Stimulated activated CD8-positive, alpha-beta memory T cell treated with anti-CD3 and anti-CD28 coated beads, Interleukin-7, amount 100 ng/mL, for 1 hour (primary cell): ENCODE measurements at places on chromosomes 3 and 15.
A peak's percentile ranks its signal among the peaks of the same experiment; 100 is the strongest.

DNA sequence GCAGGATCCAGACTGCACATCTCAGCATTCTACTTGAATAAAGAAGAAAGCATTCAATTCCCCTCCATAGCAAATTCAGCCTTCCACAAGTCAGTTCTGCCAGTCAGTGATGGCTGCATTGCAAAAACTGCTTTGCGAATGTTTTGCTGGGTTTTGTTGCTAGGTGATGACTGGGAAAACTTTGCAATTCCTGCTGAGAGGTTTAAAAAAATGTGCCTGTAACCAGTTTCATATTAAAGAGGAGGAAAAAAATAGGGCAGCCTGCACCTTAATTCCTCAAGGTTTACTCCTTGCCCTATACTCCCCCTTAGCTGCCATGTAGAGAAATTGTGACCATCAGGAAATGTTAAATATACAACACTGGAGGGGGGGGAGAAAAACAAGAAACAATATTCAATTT is 225.6 kb upstream of the ATP11B start:
- DNase-seq, result no peak

- DNase-seq, result no peak
Observed at GRCh38 chr3:32237670-32238452, 619 bp upstream of the CMTM8 start.

GRCh38 chr3:25784971-25785370 is 1.7 kb upstream of the NGLY1 start:
- no peak for DNase-seq

DNA sequence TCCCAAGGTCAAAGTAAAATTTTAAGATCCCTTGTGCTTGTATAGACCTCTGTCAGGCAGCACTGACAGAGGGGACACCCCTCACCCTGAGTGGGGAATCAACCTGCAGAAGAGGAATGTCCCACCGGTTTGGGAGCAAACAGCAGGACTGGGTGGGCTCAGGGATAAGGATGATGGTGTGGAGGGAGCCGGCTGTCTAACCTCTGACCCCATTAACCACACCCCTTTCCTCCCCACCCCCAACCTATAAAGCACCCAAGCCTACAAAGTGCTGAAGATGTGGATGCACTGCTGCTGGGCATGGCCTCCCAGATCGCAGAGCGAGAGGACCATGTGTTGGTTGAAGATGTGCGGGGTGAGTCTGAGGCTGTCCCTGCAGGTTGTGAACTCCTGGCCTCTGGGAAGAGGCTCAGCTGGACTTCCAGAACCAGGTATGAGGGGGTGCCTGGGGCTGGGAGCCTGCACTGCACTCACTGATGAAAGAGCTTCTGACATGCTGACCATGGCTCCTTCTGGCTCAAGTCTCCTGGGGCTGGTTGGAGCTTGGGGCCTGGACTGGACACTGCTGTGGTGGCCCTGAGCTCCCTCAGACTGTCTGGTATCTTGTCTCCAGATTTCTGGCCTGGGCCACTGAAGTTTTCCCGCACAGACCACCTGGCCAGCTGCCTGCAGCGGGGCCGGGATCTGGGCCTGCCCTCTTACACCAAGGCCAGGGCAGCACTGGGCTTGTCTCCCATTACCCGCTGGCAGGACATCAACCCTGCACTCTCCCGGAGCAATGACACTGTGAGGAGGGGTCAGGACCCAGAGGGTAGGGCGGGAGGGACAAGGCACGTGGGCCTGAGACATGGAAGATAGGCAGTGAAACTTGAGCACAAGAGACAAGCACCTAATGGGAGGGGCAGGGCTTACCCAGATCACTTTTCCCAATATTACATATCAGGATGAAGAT is 9.3 kb downstream of the DUOX1 start:
- no peak for DNase-seq

GRCh38 chr3:135736740-135737139 is 228.8 kb upstream of the PPP2R3A start:
- no peak for DNase-seq

DNA sequence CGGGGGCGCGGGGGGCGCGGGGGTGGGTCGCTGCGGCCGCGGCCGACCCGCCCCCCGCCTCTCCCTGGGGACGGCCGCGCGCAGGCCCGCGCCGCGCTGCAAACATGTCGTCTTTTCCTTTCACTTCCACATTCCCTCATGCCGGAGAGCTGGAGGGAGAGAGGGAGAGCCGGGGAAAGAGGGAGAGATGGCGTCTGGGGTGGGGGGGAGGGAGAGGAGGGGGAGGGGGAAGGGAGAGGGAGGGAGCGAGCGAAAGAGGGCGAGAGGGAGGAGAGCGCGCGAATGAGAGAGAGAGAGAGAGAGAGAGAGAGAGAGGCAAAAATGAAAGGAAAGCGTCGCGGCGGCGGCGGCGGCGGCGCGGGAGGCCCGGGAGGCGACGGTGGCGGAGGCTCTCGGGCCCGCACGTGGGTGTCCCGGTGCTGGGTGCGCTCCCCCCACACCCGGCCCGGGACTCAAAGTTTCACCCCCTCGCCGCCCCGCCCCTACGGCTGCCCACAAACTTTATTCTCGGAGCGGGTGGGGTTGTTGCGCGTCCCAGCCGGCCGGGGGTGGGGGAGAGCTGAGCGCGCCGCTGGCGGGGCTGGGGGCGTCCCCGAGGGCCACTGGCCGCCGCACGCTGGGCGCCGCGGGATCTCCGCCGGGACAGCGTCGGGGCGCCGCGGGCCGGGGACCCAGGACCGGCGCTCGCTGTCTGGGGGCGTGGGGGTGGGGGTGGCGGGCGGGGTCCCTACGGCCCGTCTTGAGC is 731 bp downstream of the ZNF710 start:
- peak; percentile 21 for DNase-seq

- no peak for DNase-seq
Observed at GRCh38 chr3:153182501-153183293, 20.7 kb downstream of the RAP2B start.

GRCh38 chr3:176789281-176789705 is 408.0 kb downstream of the TBL1XR1 start:
- no peak for DNase-seq

DNA sequence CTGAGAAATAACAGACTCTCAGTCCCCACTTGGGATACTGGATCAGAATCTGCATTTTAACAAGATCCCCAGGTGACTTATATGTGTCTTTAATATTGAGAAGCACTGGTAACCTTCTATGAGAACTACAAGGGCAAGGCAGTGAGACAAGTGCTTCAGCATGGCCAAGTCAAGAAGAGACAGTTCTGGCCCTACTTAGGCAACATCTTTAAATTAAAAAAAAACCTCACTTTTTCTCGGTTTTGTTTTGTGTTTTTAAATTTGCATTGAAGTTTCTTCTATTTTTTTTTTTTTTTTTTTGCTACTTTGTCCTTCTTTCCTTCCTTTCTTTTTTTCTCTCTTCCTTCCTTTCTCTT is 42.5 kb upstream of the SPTSSB start:
- DNase-seq, result no peak

- DNase-seq, result no peak
Observed at GRCh38 chr3:16704941-16705340, 99.7 kb upstream of the DAZL start.

DNA sequence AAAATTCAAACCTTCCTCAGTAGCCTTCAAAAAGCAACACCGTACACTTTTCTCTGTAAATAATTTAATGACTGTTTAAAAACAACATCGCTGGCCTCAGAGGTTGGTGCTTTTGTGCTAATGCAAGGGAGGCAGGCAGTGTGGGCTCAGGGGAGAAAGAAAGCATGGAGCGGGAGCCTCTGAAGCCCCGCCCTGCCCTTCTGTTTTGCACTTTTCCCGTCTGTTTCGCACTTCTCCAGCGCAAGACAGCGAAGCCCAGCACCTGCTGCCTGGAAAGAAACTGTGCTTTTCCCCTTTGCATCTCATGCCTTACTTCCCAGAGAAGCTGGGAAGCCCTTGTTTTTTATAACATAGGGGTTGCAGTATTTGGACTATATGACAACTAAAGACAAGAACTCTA is 23.1 kb downstream of the TRPM1 start:
- DNase-seq, result no peak

DNA sequence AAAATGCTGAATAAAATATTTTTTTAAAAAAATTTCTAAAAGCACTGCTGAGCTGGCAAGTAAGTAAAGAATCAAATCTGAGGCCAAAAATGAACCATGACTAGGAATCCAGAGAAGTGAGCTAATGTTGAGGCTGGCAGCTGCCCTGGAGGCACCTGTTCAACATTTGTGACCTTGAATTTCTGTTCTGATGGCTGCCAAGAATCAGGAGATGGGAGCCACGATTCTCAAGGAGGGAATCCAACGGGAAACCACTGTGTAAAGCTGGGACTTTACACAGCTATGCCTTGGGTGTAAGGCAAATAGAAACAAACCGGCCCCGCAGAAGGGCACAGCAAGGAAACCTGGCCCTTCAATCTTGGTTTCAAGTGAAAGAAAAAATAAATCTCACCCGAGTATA is 22.7 kb downstream of the HEG1 start:
- DNase-seq, result no peak

DNA sequence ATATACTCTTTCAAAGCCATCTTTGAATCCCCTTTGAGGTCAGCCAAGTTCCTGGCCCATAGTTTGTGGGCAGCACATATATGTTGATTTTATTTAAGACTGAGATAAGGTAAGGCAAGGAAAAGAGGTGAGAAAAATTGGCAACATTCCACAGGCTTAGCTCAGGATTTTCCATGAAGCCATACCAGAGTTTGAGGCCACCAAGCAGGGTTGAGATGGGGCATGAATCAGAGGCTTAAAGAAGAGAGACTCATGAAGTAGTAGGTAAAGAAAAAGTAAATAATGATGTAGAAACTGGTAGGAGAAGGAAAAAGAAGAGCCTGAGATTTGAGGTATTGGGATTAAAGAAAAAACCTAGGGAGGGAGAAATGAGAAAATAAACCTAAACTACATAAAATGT is 89.2 kb downstream of the MYO5A start:
- DNase-seq, result no peak

DNA sequence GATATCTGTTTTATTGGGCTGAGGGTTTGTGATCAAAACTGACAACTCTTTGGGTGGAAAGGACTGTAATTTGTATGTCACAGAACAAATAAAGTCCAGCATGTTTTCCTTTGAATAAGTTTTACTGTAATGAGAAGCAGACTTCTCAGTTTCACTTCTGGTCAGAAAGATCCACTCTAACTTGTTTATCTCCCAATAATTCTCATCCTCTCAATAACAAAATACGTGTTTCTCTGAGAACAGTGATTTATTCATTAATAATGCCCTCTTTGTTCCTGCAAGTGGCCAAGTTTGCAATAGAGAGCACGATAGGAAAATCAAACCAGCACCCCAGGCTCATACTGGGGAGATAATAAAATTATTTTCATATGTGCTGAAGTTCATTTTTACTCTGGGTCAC is 190.6 kb downstream of the CNTN3 start:
- no peak for DNase-seq

GRCh38 chr3:175005881-175006280 is 146.7 kb downstream of the NAALADL2 start:
- DNase-seq, result no peak

GRCh38 chr3:43674345-43675085 is 16.2 kb upstream of the ABHD5 start:
- DNase-seq, result no peak

DNA sequence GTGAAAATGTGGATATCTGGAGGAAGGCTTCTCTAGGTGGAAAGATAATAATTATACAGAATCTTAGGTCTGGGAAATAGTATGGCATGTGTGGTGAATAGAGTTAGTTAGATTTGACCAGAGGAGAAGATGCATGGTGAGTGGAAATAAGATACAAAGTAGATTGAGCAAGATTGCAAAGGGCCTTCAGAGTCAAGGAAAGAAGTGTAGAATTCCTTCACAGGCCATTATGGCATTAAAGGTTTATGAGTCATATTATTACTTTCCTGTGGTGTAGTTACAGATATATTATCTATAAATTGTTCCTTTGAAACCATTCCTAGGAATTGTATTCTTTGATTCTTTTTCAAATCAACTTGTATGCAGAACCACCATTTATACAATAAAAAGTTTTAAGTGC is 660.3 kb downstream of the SI start:
- DNase-seq, result no peak

GRCh38 chr15:74318376-74319137 is 48.9 kb downstream of the CYP11A1 start:
- no peak for DNase-seq

DNA sequence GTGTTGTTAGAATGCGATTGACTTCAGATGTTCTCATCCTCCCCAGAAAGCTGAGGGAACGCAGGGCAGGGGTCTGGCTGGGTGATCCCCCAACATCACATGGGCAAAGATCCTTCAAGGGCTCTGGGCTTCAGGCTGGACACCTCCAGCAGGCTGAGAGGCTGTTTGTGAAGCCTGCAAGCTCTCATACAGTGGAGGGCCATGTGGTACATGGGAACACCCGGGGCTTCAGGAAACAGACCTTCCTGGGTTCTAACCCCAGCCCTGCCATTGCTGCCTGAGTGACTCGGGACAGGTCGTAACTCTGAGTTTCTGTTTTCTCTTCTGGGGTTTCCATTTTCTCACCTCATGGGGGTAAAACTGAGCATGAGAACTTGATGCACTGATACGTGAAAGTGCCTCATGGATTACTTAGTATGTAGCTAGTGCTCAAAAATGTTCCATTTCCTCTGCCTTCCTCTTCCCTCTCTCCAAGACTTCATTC is 81.2 kb downstream of the TLE3 start:
- no peak for DNase-seq
